ENCODE measurements at places on chromosomes 5 and 9. TPM values are rescaled to one million over a fixed set of nuclear protein-coding genes. Genes with fewer than 3 reads are reported as not detected.

GRCh38 chr9:124549016-124549415 is 41.8 kb upstream of the NR5A1 start:
- DNase-seq, result no peak

DNA sequence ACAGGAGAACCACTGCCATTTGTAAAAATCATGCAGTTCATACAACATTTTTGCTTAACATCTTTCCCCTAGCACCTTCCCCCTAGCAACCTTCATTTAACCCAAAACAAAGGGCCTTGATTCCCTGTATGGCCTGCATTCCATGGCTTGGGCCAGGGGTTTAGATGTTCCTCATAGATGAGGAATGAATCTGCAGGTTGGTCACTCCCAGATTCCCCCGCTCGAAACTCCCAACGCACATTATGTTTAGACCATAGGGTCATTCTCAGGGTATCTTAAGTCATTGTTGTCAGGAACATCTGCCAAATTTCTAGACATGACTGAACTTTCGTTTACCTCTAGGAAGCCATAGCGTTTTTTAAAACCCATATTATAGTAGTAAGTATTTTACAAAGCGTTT is 282.2 kb upstream of the VLDLR start:
- no peak for DNase-seq

DNA sequence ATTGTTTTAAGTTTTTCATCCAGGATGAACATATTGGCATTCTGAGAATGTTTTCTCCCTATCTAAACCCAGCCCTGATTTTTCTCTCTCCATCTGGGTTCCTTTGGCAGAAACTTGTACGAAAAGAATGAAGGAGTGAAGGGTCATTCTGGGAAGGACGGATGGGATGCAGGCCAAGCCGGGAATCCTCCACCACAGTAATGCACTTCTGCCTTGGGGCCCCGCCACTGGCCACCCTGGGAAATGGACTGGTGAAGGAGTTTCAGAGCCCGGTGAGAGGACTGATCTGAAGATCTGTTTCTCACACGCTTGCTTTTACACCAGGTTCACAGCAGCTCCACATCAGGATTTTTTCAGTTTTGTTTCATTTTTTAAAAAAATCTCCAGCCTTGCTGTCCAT is 554.8 kb downstream of the BNC2 start:
- DNase-seq, result peak; percentile 69

GRCh38 chr5:128722551-128722950 is 184.5 kb upstream of the FBN2 start:
- no peak for DNase-seq

GRCh38 chr9:134403292-134403681 is 77.0 kb downstream of the RXRA start:
- DNase-seq, result no peak

- no peak for DNase-seq
Measured at GRCh38 chr5:20276061-20276958, 288.3 kb upstream of the CDH18 start.

DNA sequence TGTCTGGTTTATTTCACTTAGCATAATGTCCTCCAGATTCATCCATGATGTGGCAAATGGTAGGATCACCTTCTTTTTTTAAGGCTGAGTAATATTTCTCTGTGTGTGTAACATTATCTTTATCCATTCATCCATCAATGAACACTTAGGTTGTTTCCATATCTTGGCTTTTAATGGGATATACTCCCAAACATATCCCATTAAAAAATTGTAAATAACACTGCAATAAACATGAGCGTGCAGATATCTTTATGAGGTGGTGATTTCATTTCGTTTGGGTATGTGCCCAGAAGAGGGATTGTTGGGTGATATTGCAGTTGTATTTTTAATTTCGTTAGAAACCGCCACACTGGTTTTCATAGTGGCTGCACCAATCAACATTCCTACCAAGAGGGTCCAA is 36.2 kb upstream of the UGCG start:
- DNase-seq, result no peak

GRCh38 chr5:2133936-2134335 is 251.2 kb upstream of the IRX4 start:
- no peak for DNase-seq

GRCh38 chr9:114431003-114431402 is 43.2 kb upstream of the AKNA start:
- DNase-seq, result no peak

DNA sequence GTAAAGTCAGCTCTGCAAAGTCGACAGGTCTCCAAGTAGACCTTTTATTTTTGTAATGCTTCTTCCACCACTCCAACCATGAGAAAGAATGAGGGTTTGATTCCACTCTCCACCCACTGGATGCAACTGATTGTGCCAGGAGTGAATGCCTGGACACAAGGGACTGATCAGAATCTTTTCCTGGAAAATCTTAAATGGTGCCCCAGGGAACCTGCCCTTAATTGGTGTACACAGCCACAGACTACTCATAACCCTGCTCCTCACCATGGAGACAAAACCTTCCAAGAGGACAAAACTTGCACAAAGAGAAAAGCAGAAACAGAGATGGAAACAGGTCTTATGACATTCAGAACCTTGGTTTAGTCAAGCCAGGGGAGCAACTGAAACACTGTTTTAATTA is 208.6 kb upstream of the BRINP1 start:
- DNase-seq, result no peak

- DNase-seq, result no peak
Measured at GRCh38 chr5:113123618-113124017, 147.0 kb downstream of the DCP2 start.

GRCh38 chr9:131138676-131139075 is 13.3 kb downstream of the NUP214 start:
- no peak for DNase-seq

- DNase-seq, result no peak
Measured at GRCh38 chr5:35745660-35746059, 111.0 kb upstream of the IL7R start.

GRCh38 chr5:17680737-17681136 is 46.5 kb downstream of the TAF11L14 start:
- no peak for DNase-seq

DNA sequence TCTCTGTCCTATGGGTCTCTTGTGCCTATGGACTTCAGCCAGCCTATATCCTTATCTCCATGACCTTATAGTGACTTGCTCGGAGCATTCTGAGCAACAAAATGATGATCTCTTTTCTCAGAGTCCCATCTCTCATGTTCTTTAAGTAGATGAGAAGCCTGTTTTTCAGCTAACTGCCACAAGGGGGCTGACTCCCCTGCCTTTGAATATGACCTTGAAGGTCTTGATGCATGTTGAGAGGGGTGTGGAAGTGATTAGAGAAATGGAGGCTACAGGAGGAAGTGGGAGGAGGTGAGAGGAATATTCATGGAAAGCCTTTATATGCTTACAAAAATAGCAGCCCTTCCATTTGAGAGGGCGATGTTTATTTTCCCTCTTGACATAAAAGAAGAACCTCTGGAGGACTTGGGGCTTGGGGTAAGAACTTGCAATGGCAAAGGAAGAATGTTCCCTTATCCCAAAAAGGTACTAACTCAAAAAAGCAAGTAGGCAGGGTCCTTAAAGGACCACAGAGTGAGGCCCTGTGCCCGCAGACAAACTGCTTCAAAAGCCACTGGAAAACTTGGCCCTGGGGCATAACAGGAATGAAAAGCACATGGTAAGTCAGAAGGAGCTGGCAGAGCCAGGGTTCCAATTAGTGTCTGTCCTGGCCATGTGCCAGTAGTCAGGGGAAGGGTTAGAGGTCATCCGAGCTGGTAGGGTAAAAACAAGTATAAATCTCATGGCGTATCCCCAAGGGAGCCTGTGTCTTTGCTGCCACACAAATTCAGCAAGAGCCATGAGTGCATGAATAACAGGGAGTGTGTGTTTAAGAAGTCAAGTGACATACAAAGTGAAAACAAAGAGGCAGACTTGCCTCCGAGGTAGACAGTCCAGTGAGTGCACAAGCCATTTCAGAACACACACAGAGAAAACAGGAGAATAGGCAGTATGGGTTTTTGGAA is 39.1 kb downstream of the FGD3 start:
- DNase-seq, result no peak

DNA sequence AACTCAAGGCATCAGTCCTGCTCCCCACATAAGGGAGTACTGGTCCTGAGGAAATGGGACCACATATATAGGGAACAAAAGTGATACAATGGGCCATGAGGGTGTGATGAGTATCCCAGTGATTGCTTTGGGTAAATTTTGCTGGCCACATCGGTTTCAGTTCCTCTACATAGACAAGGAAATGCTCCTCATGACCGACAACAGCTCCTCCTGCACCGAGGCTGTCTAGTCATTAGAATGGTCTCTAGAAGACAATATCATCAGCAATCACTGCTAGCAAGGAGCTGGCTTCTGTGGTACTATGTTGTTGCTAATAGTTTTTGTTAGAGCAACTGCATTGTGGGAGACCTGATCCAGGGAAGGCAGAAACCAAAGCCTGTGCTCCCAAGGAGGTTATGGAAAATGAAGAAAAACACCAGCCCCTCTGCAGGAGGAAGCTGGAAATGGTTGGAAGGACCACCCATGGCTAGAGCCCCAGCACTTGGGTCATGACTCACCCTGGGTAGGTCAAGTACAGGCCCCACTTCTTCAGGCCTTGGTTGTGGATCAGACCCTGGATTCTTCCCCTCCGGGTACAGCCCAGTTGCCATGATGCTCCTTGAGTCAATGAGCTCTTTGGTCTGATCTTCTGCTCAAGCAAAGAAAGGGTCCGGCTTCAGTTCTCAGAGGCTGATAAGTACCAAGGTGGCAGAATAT is 3.4 kb upstream of the CTSL start:
- no peak for DNase-seq

DNA sequence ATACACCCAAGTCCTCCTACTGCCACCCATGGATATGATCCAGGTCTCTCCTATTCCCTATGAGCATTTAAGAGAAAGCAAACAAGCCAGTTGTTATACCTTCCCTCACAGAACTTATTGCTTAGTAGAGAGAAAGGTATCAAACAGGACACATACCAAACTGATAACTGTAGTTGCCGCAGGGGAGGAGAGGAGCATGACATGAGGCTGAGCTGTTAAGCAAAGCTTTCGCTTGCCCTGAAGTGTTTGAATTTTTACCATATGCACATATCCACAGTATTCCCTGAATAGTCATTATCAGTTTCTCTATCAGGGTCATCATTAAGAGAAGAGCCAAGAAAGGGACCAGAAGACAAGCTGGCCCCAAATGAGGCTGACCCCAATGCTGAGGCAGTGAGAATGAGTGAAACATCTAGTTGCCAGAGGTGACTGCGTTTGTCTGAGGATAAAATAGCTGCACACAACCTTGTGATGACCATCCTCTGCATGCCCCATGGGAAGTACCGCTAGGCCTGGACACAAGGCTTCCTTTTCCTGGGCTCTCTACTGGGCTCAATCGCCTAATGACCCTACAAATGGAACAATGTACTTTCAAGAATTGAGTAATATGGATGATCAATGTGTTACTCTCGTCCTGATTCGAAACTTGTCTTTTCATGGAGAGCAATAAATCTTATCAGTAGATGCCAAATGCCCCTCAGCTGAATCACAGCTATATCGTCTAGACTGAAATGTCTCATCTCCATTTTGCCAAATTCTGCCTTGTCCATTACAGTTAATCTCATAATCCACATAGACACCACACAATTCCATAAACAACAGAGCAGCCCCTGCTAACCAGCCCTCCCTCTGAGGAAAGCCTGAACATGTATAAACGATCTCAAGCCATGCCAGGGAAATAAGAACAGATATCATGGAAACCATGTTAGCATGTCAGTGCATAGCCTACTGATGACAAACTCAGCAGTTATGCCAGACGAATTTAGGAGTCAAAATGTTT is 4.3 kb upstream of the IFNK start:
- DNase-seq, result no peak

GRCh38 chr9:98472216-98472615 is 216.8 kb upstream of the TBC1D2 start:
- no peak for DNase-seq

DNA sequence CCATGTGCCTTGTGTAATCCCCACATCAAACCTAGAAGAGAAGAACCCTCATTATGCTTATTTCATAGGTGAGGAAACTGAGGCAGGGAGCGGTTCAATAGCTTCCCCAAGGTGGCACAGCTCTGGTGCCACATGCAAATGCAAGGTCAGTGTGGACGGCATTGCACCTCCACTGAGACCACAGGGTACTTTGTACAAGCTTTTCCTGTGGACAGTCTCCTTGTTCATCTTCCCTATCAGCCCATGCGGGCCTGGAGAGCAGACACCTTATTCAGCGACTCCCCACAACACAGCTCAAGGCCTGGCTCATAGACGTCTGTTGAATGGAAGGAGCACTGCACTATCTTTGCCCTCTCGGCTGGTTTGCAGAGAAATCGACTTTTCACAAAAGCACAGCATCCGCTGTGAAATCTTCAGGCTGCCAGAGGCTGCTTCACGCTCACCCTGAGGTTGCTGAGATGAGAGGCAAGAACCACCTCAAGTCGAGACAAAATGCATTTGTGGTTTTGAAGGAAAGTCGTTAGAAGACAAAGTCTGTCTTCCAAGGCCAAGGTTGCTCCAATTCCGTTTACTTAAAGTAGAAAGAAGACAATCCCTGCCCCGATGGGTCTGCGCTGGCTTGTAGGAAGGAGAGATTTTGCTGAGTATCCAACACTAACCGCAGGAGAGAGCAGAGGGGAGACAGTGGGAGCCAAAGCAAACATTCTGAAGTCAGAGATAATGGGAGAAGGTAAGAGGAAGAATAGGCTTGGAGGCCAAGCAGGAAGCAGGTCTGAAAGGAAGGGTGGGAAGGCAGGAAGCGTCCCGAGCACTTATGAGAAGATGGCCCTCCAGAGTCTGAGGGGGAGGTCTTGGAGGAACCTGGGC is 34.2 kb upstream of the STRBP start:
- DNase-seq, result no peak

DNA sequence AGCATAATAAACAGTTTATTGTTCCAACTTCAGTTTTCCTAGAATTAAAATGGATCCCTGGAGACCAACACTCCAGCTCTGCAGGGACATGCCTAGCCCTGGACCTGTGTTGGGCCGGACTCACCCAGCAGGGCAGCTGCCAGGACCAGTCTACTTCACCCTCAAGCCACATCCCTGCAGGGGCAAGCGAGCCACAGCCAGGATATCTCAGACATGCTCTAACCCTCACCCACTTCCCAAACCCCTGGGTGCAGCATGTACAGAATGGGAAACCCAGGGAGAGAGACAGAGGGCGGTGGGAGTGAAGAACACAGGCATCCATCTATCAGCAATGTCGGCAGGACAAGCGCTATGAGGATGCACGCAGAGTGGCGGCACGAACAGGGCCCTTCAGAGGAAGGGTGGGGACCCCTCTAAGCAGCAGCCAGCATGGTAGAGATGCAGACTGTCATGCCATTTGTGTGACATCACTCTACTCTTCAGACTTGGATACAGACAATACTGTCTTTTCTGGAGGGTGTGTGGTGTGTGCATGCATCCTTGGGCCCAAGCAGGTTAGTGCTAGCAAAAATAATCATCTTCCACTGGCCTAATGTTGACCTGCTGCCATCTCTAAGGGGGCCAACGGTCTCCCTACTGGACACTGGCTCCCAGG is 83.1 kb downstream of the SEMA4D start:
- DNase-seq, result no peak

The GPSM1 gene
- 43.7 TPM for total RNA-seq

The LAMC3 gene
- total RNA-seq, result 0.36 TPM

The PCDHB3 gene
- 4.5 TPM for total RNA-seq

The TPM2 gene
- 165 TPM for total RNA-seq

The CER1 gene
- total RNA-seq, result not detected

The CNTLN gene
- 22.4 TPM for total RNA-seq

The TMEM8B gene
- 31.7 TPM for total RNA-seq

The PCDH1 gene
- total RNA-seq, result 36.4 TPM

The RANBP3L gene
- total RNA-seq, result 0.40 TPM
